ENCODE measurements at places on chromosomes 5 and 9.
A peak's percentile ranks its signal among the peaks of the same experiment; 100 is the strongest.

DNA sequence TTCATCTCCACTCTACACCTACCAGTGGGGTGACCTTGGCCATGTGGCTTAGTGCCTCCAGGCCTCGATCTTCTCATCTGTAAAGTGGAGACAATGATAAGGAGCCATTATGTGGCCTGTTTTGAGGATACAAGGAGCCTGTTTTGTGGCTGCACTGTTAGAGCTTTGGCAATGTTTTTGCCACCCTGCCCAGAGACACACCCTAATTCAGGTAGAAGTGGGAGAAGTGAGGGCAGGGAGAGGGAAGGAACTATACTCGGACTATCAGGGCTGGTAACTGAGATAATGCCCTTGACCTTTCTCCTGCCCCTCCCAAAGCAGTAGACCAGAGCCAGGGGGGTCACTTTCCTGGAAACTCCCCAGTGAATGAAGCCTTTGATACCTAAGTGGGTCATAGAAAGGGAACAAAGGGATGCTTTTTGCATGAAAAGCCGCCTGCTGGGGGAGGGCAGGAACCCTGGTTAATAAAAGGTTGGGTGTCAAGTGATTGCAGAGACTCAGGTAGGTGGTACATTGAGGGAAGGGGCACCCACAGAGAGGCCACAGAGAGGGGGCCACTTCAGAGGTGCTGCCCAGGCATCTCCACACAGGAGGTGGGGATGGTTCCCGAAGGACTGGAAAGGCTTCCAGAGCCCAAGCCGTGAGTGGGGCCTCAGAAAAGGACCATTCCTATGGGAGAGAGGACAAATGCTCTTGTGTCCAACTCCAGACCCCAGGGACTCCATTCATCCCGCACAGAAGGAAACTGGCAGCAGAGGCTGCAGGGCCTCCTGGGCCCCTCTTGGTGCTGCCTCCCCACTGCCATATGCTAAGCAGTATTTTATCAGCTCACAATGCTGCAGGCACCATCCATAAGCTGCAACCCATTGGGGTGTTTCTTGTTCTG is 42.3 kb upstream of the VDAC1 start:
- DNase-seq: no peak

- peak; percentile 68 for DNase-seq
These were observed 16.8 kb downstream of the SERINC5 start for GRCh38 chr5:80238778-80239679.

DNA sequence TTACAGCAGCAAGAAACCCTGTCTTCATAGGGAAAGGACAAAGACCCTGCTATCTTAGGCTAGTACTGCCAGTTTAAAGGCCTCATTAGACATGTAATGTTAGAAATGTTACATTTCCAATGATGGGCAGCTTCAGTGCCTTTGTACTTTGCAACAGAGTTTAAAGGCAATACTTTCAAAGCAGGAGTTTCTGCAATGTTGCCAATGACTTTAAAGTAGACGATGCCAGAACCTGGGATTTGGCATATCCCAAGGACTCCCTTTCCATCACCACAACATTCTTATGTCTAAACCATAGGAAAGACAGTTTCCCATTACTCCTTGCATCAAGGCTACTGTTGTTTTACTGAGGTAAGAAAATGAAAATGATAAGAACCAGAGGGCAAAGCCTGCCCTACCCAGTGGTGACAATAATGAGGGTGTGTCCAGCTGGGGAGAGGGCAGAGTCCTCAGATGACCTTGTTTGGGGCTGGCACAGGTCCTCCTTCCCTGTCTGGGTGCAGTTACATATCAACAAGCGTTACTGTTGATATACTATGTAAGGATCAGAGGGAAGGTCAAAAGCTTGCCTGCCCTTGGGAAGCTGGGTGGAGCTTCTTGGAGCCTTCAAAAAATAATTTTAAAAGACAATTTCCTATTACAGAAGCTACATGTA is 27.5 kb upstream of the MLANA start:
- no peak for DNase-seq

DNA sequence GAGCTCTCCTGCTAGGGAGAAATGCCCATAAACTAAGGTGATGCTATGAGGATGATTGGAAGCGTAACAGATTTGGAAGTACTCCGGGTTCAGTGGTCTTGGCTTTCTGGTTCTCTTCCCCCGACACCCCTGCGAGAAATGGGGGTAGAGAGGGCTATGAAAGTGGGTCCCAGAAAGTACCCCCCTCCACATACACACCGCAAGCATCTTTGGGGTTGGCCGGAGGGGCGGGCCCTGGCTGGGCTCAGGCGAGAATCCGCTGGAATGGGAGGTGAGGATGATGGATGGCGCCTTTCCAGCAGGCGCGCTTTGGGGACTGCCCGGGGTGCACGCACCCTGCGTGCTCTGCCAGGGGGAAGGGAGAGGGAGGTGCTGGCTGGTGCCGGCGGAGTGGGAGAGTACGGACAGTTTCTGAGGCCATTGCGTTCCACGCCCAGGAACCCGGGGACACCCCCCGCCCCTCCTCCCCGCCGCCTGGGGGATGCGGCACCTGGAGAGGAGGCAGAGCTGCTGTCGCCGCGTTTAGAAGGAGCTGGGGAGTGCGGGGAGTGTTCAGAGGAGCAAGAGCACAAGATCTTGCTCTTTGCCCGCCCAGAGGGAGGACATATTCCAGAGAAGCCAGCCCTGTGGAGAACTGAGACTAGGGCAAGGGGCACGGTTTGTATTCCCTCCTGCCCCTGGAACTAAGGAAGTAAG is 1.9 kb downstream of the PCSK5 start:
- DNase-seq: no peak

- DNase-seq: no peak
These were observed 42.8 kb downstream of the RASGEF1C start for GRCh38 chr5:180166176-180166575.

- no peak for DNase-seq
These were observed 297.1 kb downstream of the HCN1 start for GRCh38 chr5:45399041-45399440.

All from fibroblast of gingiva (primary cell).